ENCODE measurements at places on chromosomes 7 and 10.

- peak overlapping the region; percentile 98 for H3K27ac ChIP-seq
- H3K4me3 ChIP-seq = peak overlapping the region; percentile 31
- DNase-seq = peak; percentile 90
These were observed 6.9 kb upstream of the ORAI2 start for GRCh38 chr7:102426268-102427018.

DNA sequence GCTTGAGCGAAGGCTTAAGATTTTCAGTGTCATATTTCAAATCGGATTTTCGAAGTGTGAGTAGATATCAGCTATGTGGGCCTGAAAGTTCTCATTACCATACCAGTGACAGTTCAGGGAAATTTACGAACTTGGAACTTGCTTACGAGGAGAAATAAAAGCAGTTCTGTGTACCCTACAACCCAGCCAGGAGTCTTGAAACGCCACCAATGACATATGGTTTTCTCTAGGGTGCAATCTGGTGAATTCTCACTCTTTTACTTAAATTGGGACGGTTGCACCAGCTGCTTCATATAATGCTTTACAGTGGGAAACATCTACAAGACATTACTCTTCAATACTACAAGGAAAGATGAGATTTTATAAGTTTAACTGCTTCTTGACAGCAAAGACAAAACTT, 253.6 kb upstream of the FOXK1 start:
- DNase-seq = no peak
- no peaks in the 10 kb centered on the region for H3K27me3 ChIP-seq
- H3K27ac ChIP-seq = no peak overlapping the region
- no peaks in the 10 kb centered on the region for H3K36me3 ChIP-seq

DNA sequence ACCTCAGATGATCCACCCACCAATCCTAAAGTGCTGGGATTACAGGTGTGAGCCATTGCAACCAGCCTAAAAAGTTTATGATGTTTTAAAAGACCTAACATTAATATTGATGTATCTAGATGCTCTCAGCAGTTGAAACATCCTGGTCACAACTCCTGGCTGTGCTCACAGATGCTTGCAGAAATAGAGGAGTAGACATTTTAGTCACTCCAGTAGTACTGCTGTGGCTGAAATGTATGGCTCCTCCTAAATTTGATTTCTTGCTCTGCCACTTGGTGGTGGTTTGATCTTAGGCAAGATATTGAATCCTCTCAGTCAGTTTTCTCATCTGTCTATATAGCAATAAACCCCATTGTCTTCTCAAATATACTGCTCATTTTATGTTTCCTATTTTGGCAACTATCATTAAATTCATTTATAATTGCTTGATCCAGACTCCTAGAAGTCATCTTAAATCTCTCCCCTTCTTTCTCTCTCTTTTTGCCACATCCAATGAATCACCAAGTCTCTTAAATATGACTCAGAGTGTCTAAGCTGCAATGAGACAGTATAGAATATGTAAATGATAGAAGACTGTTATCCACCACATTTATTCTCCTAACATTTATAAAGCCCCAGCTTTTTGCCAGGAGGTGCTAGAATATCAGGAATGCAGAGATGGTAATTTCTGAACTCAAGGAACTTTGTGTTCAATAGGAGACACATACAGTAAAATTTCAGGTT, 78.1 kb upstream of the NRBF2 start:
- H3K27ac ChIP-seq = no peak overlapping the region
- H3K36me3 ChIP-seq = no peaks in the 10 kb centered on the region
- no peaks in the 10 kb centered on the region for H3K27me3 ChIP-seq
- DNase-seq = no peak
- H3K4me3 ChIP-seq = no peak overlapping the region
- no peaks in the 10 kb centered on the region for H3K4me1 ChIP-seq

GRCh38 chr10:84715911-84716310, 387.5 kb downstream of the CCSER2 start:
- no peak overlapping the region for H3K4me3 ChIP-seq
- DNase-seq = peak; percentile 41
- H3K4me1 ChIP-seq = no peaks in the 10 kb centered on the region
- H3K27ac ChIP-seq = no peak overlapping the region

DNA sequence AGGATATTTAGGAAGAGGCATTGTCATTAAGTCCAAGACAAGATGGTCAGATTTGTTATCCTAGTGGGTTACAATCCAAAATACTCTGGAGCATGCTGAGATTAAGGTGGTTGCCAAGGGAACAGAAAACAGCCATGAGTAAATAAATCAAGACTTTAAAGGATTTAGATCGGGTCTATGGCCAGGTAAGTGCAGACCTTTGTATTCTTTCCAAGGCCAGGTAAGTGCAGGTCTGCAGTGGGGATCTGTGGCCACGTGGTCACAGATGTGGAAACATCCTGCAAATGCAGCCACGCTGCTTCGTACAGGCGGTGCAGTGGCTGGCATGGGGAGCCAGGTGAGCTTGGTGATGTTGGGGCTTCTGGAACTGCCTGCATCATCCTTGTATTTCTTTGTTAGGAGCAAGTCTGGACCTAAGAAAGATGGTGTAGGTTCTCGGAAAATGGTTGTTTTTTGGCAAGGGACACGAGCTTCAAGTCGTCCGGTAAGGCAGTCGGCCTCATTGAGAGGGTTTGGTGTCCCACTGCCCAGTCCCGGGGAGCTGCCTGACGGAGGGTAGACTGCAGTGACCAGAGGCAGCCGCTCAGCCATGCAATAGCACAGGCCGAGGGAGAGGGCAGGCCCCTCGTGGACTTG, 21.8 kb downstream of the ZNF775 start:
- H3K27me3 ChIP-seq = no peaks in the 10 kb centered on the region
- no peak for DNase-seq
- H3K4me1 ChIP-seq = peaks cover 18% of the 10 kb centered on the region
- peaks cover 29% of the 10 kb centered on the region for H3K36me3 ChIP-seq

DNA sequence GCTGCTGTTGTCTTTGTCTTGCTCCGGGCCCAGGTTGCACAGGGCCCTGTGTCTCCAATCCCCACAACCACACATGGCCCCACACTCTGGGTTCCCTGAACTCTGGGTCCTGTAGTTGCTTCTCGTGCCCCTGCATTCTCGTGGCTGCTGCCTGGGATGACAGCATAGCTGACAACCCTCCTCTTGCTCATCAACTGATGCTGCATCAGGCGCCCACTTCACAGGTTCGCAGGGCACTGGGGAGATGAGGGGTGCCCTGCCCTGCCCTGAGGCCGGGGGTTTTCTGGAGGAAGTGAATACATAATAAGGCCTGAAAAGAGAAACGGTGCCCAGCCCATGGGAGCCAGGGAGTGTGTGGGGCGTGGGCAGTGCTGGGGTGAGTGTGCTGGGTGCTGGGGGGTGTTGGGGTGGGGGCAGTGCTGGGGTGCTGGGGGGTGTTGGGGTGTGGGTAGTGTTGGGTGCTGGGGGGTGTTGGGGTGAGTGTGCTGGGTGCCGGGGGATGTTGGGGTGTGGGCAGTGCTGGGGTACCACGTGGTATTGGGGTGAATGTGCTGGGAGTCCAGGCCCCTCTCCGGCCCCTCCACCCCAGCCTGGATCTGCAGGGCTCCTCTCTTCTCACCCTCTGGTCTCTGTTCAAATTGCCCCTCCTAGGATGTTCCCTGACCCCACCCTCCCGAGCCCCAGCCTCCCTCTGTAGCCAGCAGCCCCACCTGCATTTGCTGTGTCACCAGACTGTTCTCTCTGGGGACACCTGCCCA, 2.0 kb upstream of the MTG1 start:
- DNase-seq = no peak
- no peaks in the 10 kb centered on the region for H3K27me3 ChIP-seq
- no peak overlapping the region for H3K27ac ChIP-seq
- H3K36me3 ChIP-seq = peaks cover 7% of the 10 kb centered on the region

DNA sequence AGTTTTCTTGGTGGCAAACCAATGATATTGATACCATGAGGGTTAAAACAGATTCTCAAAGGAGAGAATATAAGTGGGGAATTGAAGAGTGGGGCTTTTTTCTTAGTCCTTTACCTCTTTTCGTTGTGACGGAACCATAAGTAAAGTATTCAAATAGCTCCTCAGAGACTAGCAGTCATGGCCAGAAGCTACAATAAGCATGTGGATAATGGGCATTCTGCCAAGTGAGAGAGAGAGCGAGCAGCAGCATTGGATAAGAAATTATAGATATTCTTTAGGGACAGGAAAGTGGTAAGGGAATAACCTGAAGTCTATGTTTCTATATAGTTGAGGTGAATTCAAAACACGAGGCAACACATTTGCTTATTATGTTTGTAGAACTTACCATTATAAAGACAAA, 235.1 kb downstream of the SEMA3E start:
- no peak overlapping the region for H3K4me3 ChIP-seq
- no peaks in the 10 kb centered on the region for H3K27me3 ChIP-seq
- no peaks in the 10 kb centered on the region for H3K36me3 ChIP-seq
- no peak overlapping the region for H3K27ac ChIP-seq
- no peaks in the 10 kb centered on the region for H3K4me1 ChIP-seq

GRCh38 chr7:32161708-32162107, 91.5 kb upstream of the PDE1C start:
- H3K36me3 ChIP-seq = no peaks in the 10 kb centered on the region
- no peak overlapping the region for H3K4me3 ChIP-seq
- no peak for DNase-seq

GRCh38 chr10:22002591-22003176, 846 bp downstream of the DNAJC1 start:
- peak; percentile 67 for DNase-seq
- H3K4me1 ChIP-seq = peaks cover 12% of the 10 kb centered on the region
- peak overlapping the region; percentile 94 for H3K4me3 ChIP-seq
- H3K27me3 ChIP-seq = no peaks in the 10 kb centered on the region

DNA sequence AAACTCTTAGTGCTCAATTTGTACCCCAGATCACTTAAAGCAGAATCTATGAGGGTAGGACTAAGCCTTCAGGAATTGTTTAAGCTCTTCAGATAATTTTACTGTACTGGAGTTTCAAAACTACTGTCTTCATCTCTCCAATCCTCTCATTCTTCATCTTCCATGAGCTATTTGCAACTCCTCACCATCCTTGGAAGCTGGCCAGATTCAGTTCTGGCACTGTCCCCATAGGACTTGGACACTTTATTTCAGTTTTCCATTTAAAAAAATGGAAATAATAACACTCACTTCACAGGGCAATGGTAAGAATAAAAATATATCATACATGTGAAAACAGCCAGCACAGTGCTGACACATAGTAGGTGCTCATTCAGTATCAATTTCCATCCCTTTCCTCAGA, 74.6 kb downstream of the PPP1R17 start:
- no peak overlapping the region for H3K4me3 ChIP-seq
- no peaks in the 10 kb centered on the region for H3K27me3 ChIP-seq
- H3K36me3 ChIP-seq = no peaks in the 10 kb centered on the region
- no peak for DNase-seq
- H3K27ac ChIP-seq = no peak overlapping the region
- no peaks in the 10 kb centered on the region for H3K4me1 ChIP-seq

DNA sequence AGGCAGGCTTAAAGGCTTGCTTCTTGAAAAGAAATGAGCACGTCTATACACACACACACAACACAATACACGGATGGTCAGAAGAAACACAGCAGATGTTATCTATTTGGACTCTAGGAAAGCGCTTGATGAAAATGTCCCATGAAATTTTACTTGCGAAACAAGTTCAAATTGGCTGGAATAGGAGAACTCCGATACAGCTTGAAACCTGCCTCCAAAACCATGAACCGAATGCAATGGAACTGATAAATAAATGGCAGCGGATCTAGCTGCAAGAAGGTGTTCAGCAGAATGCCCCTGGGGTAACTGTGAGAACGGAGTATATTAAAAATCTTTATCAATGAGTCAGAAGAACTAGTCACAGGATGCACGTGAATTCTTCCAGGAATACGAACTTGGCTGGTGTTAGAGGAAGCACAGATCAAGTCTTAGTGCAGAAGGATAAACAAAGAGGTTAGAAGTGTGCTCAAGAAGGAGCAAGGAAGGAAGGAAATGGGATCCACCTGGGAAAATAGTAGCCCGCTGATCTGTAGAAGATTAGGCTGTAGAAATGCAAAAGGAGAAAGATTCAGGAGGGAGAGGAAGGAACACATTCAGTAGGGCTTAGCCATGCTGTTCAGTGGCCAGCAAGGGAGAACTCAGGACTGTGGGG, 142.0 kb upstream of the PRKCQ start:
- no peaks in the 10 kb centered on the region for H3K27me3 ChIP-seq
- H3K27ac ChIP-seq = no peak overlapping the region
- no peak overlapping the region for H3K4me3 ChIP-seq
- no peak for DNase-seq
- H3K4me1 ChIP-seq = no peaks in the 10 kb centered on the region

GRCh38 chr10:78357141-78358063, 323.7 kb downstream of the RPS24 start:
- H3K27ac ChIP-seq = no peak overlapping the region
- H3K4me3 ChIP-seq = no peak overlapping the region
- no peaks in the 10 kb centered on the region for H3K36me3 ChIP-seq
- H3K4me1 ChIP-seq = peaks cover 20% of the 10 kb centered on the region
- no peaks in the 10 kb centered on the region for H3K27me3 ChIP-seq
- DNase-seq = no peak

DNA sequence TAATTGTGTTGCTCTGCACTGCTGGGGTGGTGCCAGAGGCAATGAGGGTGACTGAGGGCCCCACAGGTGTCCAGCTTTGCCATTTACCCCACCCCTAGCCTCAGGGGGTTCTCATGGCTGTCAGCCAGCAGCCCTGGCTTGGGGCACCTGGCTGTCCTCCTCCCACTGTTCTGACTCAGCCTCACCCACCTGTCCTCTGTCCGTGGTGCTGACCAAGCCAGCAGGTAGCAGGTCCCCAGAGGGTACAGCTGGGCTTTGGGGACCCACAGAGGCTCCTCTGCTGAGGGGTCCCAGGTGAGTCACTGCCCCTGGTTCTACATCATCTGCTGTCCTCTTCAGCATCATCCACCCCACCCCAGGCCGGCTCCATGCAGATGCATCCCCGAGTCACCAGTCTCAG, 32.2 kb upstream of the ZNF716 start:
- H3K4me3 ChIP-seq = no peak overlapping the region
- H3K27ac ChIP-seq = no peak overlapping the region
- DNase-seq = no peak
- H3K36me3 ChIP-seq = no peaks in the 10 kb centered on the region

- H3K27me3 ChIP-seq = no peaks in the 10 kb centered on the region
- no peak overlapping the region for H3K4me3 ChIP-seq
- H3K27ac ChIP-seq = no peak overlapping the region
- H3K4me1 ChIP-seq = peaks cover 20% of the 10 kb centered on the region
- no peaks in the 10 kb centered on the region for H3K36me3 ChIP-seq
These were observed 201.5 kb downstream of the GRID1 start for GRCh38 chr10:86164960-86165630.

DNA sequence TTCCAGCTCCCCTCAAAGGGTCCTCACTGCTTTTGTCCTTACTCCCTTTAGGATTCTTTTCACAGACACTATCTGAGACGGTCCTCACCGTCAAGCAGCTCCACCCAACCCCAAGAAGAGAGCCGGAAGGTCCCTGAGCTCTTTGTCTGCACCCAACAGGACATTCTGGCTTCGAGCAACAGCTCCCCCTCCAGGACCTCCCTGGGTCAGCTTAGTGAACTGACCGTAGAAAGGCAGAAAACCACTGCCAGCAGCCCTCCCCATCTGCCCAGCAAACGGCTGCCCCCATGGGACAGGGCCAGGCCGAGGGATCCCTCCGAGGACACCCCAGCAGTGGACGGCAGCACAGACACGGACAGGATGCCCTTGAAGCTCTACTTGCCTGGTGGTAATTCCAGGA, 19.9 kb downstream of the MINDY4 start:
- no peak overlapping the region for H3K4me3 ChIP-seq
- no peaks in the 10 kb centered on the region for H3K4me1 ChIP-seq
- H3K27me3 ChIP-seq = no peaks in the 10 kb centered on the region
- no peak for DNase-seq

Data from common myeloid progenitor, CD34-positive (primary cell).